ENCODE measurements at places on chromosomes 13 and 19. TPM values are rescaled to one million over a fixed set of nuclear protein-coding genes. Genes with fewer than 3 reads are reported as not detected.

ICAM5 gene
- 0.13 TPM for total RNA-seq

MAP1S gene
- total RNA-seq: 11.1 TPM

TBXA2R gene
- total RNA-seq: 4.7 TPM

ATXN8OS gene
- total RNA-seq: not detected

ASPDH gene
- not detected for total RNA-seq

KLK1 gene
- total RNA-seq: not detected

ZNF793 gene
- total RNA-seq: 6.3 TPM

ZNF442 gene
- total RNA-seq: 4.8 TPM

ARL11 gene
- total RNA-seq: not detected

CYP4F2 gene
- not detected for total RNA-seq

CCDC70 gene
- not detected for total RNA-seq

IGLON5 gene
- total RNA-seq: under 0.01 TPM

CDKN2D gene
- total RNA-seq: 3.8 TPM

C13orf42 gene
- not detected for total RNA-seq

OR4F17 gene
- total RNA-seq: not detected

ZNF439 gene
- total RNA-seq: 17.4 TPM

FCAR gene
- total RNA-seq: not detected
